ENCODE measurements at places on chromosomes 5 and 9.

DNA sequence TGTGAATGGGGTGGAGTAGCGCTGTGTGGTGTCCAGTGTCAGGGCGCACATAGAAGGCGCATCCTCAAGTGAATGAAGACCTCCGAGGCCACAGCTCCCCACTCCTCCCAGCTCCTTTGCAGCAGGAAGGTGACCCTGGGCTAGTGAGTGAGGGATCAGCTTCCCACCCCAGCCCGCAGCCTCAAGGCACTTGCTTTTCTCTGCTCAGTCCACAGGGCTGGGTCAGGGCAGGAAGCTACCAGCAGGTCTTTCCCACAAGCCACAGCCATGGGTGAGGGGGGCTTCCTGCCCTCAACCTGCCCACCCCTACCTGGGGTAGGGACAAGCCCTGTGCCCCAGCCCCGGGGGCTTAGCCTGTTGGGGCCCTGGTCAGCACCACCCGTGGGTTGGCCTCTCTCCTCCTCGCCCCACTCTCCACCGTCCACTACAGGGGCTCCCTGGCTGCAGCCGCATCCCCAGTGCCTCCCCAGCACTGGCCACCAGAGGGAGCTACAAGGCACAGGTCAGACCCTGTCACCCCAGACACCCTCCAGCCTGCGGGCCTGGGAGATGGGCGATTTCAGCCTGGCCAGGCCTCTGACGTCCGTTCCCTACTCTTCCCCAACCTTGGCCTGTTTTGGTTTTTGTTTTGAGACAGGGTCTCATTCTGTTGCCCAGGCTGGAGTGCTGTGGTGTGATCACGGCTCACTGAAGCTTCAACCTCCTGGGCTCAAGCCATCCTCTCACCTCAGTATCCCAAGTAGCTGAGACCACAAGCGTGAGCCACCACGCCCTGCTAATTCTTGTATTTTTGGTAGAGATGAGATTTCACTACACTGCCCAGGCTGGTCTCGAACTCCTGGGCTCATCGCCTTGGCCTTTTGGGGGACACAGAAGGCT is 1.3 kb upstream of the ABCA2 start:
- DNase-seq, result peak; percentile 33

DNA sequence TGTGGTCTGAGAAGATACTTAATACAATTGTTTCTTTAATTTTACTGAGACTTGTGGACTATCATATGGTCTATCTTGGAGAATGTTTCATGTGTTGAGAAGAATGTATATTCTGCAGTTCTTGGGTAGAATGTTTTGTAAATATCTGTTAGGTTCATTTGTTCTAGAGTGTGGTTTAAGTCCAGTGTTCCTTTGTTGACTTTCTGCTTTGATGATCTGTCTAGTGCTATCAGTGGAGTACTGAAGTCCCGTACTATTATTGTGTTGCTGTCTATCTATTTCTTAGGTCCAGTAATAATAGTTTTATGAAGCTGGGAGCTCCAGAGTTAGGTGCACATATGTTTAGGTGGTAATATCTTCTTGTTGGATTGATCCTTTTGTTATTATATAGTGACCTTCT is 36.1 kb downstream of the IQGAP2 start:
- DNase-seq, result no peak

- no peak for DNase-seq
These were observed 103.5 kb upstream of the SIMC1 start for GRCh38 chr5:176134529-176135223.

- DNase-seq, result no peak
These were observed 33.5 kb downstream of the CSNK1G3 start for GRCh38 chr5:123545506-123545905.

DNA sequence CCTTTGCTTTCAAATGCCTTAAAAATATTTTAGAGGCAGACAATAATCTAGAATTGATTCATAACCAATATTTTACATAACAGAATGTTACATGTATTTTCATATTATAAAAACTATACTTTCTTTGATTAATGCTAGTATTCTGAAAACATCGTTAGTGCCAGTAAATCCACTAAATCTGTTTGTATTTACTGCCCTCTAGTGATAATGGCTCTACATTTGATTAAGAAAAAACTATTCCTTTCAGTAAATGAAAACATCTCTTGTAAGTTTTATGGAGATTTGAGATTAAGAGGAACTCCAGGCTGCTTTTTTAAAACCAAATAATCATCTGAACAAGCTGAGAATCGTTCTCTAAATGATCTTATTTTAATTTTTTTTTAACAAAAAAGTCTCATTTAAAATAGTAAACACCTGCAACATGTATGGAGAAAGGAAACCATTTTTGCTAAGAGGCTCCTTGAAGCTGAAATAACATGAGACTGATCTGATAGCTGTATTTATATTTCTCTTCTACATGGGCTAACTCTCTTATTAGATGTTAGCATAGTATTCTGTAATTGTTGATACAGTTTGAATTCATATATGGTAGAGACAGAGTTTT is 424.7 kb downstream of the RAB3C start:
- no peak for DNase-seq
